ENCODE measurements at places on chromosomes 7 and 10.

DNA sequence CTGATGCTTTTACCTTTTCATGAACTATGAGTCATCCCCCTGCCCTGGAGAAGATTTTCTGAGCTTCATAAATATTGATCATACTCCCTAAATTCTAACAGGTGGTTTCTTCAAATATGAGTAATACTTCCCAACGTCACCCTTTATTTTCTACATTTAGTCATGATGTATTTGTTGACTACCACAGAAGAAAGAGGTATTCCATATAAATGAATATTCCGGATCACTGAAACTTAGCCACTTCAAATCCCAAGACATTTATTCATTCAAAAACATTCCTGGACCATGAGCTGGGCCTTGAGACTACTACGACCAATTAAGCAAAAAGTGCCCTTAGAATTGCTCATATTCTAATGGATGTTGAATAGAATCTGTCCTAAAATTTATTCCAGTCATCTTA, 395.8 kb upstream of the NPVF start:
- no peak for DNase-seq

GRCh38 chr7:83117466-83117865, 45.2 kb downstream of the PCLO start:
- no peak for DNase-seq

- DNase-seq = no peak
These were observed 181.0 kb downstream of the PRPF18 start for GRCh38 chr10:13767676-13768178.

DNA sequence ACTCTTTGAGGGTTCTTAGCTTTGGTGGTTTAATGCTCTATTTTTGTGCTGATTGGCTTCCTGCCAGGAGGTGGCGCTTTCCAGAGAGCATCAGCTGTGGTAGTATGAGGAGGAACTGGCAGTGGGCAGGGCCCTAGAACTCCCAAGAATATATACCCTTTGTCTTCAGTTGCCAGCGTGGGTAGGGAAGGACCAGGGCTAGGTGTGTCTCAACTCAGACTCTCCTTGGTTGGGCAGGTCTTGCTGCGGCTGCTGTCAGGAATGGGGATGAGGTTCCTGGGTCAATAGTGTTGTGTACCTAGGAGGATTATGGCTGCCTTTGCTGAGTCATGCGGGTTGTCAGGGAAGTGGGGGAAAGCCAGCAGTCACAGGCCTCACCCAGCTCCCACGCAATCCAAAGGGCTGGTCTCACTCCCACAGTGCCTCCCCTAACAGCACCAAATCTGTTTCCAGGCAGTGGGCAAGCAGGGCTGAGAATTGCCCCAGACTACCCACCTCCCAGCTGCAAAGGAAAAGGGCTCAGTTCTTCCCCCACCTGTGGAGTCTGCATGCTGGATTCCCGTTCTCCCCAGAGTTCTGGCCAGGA, 191.5 kb downstream of the PHTF2 start:
- DNase-seq = no peak

All from pons (tissue), 1 donor.